ENCODE measurements at places on chromosomes 2 and 18.

- no peak for DNase-seq
Measured at GRCh38 chr18:457140-457519, 43.4 kb downstream of the COLEC12 start.

- no peak for DNase-seq
Measured at GRCh38 chr18:55635439-55635838, 47.4 kb upstream of the TCF4 start.

DNA sequence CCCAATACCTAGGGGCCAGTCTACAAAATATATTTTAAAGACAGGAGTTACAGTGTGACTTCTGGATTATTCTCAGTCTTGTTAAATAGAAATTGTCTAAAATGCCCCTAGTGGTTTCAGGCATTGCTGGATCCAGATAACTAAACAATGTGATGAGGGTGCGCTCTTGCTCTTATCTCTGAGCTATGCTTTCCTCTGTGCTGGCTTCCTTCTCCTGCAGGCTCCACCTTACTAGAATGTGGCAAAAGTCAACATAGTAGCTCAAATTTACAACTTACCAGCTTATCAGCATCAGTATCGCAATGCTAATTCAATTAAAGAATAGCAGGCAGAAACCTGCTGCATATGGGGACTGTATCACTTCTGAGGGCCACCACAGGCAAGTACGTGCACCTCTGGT, 61.3 kb upstream of the RNU4ATAC start:
- DNase-seq: no peak

GRCh38 chr2:218281449-218281848, 10.9 kb downstream of the TMBIM1 start:
- no peak for DNase-seq

DNA sequence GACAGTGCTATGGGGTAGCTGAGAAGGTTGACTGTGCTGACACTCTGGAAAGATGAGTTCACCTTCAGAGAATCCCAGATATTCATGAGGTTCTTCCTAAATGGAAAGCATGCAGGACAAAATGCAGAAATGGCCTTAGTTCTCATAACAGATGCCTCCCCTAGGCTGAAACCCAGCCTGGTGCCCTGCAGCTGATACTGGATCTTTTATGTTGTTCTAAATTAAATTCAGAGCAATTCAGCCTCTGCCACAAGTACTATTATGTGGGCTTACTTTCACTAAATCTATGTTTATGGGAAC, 172.0 kb upstream of the SERPINE2 start:
- no peak for DNase-seq

Measured in SW480 (cell line).